ENCODE measurements at places on chromosomes 16 and 17.

GRCh38 chr17:40348562-40349476 is 15.7 kb downstream of the GJD3 start:
- DNase-seq = no peak

DNA sequence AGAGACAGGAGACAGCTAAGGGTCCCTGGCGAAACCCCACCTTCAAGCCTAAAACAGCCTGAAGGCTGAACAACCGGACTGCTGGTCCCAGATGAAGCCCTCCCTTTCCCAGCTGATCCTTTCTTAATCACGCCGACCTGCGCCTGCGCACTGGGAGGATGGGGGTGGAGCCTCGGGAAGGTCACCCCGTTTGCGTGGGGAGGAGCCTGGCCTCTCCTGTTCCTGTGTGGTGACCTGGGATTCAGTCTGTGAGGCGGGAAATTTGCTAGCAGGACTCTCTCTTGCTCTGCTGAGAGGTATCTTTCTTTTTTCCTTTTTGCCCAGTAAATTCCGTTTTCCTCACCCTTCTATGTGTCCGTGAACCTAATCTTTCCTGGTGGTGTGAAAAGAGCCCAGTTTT is 9.6 kb downstream of the FAM20A start:
- DNase-seq = no peak

DNA sequence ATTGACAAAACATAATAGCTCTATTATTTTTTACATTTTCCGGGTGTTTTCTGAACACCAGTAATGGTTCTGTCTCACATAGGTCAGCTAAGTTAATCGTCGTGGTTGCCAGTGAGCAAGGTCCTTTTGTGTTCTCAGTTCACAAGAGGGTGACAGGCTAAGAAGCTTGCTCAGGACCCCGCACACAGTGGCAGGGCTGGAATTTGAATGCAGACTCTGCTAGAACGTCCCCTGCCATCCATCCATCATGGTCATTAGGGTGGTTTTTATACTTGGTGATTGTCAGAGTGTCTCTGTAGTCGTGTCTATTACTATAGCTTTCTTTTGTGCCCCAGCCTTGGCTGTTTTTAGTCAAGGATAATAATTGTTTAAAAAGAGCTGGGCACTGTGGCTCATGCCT is 176.2 kb downstream of the SNX29 start:
- no peak for DNase-seq

- no peak for DNase-seq
Measured at GRCh38 chr16:11677451-11677951, 9.2 kb downstream of the SNN start.

DNA sequence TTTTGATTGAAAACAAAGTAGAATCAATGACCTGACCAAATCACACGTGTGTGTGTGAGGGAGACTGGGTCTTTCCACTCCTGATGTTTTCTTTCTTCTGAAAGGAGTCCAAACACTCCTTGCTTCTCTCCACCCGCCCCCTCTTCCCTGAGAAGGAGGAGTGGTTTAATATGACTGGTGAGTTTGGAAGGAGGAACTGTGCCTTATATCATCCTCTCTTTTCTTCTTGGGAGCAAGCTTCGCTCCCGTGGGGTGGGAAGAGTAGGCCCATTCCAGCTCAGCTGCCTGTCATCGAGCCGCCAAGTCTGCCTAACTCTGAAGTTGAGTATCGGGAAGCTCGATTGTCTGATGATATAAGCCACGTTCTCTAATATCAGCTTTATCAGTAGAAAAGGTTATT is 96.5 kb downstream of the YPEL2 start:
- no peak for DNase-seq

- no peak for DNase-seq
Measured at GRCh38 chr16:67430504-67430976, 381 bp upstream of the HSD11B2 start.

GRCh38 chr16:8108991-8109509 is 481.3 kb downstream of the TMEM114 start:
- no peak for DNase-seq

DNA sequence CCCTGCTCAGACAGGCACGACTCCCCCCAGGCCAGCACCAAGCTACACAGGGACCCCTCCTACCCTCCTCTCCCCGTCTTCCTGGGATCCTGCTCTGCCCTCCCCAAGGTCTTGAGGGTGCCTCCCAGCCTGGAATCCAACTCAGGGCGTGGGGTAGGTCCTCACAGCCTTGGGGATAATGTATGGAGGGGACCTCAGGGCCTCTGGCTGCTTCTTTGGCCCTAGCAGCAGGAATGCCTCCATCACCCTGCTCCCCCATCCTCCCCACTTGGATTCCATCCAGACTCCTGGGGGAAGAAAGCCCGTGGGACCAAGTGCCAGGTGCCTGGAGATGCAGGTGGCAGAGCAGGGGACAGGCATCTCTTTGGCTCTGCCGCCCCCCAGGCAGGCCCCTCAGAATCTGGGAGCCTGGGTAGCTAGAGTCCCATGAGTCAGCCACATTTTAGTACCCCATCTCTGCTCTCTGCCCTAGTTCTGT is 10.7 kb upstream of the STAC2 start:
- no peak for DNase-seq

DNA sequence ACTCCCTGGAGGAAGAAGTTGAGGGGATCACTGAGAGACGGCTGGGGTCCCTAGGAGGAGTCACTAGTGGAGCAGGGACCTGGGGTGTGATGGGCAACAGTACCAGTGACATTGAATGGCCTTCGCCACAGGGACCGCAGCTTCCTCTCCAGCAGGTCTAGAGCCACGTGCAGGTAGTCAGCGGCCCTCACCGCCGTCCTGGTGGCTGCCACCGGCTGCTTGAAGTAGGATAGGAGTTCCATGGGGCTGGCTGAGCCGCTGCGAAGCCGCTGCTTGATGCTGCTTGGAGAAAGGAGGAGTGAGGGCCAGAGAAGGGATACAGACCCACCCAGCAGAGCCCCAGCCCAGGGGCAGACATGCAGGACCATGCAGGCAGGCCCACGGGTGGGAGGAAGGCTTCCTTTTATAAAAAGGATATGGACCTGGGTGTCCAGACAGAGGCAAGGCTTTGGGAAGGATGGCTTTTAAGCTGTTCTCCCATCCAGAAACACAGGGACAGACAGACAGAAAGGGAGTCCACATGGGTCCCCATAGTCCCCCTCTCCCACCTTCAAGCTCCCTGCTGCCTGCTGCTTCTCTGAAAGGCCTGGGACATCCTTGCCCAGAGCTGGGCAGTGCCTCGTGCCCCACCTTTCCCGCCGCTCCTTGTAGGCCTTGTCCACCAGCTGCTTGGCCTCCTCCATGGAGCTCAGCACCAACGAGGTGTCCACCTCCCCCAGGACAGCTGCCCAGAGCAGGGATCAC is 827 bp downstream of the MPO start:
- no peak for DNase-seq

- DNase-seq = peak; percentile 40
Measured at GRCh38 chr16:11354733-11355574, 9.7 kb downstream of the RMI2 start.

DNA sequence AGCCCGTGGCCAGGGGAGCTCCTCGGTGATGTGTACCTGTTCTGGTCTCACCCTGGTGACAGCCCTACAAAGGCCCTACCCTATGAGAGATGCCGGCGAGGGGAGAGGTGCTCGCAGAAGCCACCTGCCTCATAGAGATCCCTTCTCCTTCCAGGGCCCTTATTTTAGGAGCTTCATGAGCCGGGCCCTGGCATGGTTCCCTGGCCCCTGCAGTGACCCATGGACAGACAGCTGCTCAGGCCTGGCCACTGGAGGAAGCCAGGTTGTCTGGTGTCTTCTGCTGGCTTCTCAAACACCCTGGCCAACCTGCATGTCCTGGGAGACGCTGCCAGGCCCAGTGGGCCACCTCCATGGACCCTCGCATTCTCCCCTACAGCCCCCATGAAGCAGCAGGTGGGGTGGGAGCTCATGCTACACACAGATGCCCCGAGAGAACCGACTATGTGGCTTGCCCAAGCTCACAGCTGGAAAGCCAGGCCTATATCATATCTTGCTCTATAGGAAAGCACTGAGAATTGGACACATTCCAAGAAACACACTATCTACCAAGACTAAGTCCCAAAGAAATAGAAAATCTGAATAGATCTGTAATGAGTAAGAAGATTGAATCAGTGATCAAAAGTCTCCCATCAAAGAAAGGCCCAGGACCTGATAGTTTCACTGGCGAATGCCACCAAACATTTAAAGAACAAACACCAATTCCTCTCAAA is 7.2 kb upstream of the AATK start:
- no peak for DNase-seq

- no peak for DNase-seq
Measured at GRCh38 chr17:56326001-56326359, 172.7 kb downstream of the ANKFN1 start.

DNA sequence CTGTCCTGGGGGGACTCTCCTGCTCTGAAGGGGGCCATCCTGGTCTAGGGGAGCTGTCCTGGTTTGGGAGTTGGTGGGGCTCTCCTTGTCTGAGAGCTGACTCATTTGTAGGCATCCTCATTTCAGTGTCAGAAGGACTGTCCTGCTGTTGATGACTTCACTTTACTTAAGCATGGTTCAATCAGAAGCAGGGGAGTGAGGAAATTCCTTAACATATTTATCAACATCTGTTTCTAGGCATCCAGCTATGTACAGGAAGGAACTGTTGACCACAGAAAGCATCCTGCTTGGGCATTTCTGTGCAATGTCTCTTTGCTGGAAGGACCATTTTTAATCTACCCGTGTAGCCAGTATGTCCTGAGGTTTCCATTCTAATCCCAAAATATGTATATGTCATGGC is 502.7 kb upstream of the HSBP1 start:
- DNase-seq = no peak

DNA sequence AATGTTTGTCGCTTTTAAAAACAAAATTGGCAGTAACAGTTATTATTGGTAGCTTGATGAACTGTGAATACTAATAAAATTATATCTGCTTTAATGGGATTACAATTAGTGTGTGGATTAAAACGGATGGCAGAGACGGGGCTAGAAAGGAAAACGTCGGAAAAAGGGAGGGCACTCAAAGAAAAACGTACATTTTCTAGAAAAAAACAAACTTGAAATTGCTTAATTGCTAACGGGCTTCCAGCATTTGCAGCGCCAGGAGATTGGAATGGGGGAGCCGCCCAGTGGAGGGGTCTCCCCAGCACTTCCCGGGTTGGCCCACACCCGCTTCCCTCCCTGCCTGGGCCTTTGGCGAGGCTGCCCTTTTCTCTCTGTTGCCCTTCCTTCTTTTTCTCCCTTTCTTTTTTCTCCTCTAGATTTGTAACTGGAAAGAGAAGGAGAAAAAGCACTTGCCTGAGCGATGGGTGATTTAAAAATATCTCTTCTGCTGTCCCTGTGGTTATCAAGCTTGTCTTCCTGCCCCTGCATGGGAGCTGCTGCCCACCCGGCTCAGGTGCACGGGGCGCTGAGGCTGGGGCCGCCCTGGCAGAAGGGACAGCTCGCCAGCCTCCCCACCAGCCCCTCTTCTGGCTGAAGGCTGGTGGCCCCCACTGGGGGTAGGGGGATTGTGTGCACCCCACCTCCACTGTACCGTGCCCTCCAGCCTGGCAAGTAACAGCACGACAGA is 5.9 kb downstream of the BAHCC1 start:
- no peak for DNase-seq

GRCh38 chr17:10471858-10472257 is 2.5 kb upstream of the MYH4 start:
- no peak for DNase-seq

- DNase-seq = no peak
Measured at GRCh38 chr17:10631048-10631700, 25.9 kb downstream of the MYH3 start.

DNA sequence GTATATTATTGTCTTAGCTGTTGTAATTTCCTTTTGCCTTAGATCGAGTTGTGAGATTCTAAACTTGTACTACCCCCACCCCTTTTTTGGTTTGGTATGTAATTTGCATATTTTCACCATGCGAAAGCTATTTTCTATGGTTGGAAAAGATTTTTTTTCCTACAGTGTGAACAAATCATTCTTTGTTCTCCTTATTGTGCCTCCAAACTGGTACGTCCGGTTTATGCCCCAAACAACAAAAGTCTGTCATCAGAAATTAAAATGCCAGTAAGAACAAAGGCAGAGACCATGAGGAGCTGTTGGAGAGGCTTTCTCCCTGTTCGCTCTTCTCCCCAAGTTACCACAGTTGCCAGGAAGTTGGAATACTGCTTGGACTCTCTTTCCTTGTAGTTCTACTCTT is 66.1 kb downstream of the BCAS3 start:
- DNase-seq = no peak

DNA sequence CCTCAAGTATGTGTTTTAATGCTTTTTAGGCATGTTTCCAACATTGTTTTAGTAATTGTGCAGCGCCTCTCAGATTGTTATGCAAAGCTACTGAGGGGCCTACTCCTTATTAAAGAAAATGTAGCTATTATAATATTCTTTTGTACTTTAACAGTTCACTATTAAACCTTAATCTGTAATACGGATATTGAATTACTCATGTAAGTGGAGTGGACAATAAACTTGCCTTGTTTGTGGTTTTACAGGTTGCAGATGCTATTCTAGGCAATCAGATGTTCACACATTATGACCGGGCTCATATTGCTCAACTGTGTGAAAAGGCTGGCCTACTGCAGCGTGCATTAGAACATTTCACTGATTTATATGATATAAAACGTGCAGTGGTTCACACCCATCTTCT is 41.0 kb downstream of the PTRH2 start:
- no peak for DNase-seq

GRCh38 chr17:72407336-72407909 is 286.6 kb downstream of the SOX9 start:
- DNase-seq = no peak

DNA sequence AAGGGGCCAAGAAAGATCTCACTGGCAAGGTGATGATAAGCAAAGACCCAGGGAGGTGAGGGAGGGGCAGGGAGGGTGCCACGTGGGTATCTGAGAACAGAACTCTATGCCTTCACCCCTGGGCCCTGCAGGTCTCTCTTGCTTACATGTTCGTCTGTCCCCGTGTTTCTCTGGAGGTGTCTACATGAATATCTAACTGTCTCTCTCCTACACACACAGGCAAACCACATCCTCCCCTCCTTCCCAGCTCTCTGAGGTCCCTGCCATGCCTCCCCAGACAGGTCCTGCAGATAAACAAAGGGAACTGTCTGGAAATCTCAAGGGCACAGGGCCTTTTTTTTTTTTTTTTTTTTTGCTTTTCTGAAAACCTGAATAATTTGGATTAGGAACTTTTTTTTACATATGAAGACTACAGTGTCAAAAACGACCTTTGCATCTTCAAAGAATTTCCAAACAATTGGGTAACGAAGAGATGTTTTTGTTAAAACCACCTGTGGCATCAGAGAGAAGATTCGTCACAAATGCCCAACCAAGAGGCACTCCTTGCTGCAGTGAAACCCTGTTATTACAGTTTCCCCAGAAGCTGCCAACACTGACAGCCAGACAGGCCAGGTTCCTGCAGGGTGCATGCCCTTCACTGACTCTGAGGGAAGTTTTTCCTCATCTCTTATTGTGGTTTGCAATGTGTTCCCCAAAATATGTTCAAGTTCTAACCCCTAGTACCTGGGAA is 17.8 kb downstream of the PLLP start:
- DNase-seq = peak; percentile 7

GRCh38 chr16:66810391-66810790 is 9.0 kb upstream of the TERB1 start:
- DNase-seq = no peak

- no peak for DNase-seq
Measured at GRCh38 chr16:15894571-15895374, 6.4 kb upstream of the CEP20 start.

All from stimulated activated CD8-positive, alpha-beta memory T cell treated with anti-CD3 and anti-CD28 coated beads, Interleukin-4, amount 100 ng/mL, for 1 hour (primary cell).